ENCODE measurements at places on chromosomes 3 and 15.
A peak's percentile ranks its signal among the peaks of the same experiment; 100 is the strongest.

- no peak for DNase-seq
Observed at GRCh38 chr15:51861557-51862359, 32.3 kb downstream of the TMOD3 start.

DNA sequence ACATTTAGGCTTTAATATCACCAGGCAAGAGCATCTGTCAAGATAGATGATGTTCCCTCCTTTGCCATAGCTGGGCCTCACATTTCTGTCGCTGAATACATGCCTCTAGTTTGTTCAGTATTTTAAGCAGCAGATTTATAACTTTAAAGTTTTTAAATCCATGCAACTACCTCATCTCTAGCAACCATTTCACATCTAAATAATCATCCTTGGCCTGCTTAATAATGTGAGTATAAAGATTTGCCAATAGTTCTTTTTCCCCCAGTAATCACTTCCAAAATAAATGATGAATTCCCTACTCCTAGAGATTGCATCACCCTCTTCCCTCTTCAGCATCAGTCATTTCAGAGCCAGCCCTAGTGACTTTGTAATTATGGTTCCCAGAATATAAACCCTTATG lies 36.2 kb upstream of the FILIP1L start:
- DNase-seq = no peak

GRCh38 chr3:172137287-172138192 lies 98.2 kb downstream of the FNDC3B start:
- DNase-seq = no peak

DNA sequence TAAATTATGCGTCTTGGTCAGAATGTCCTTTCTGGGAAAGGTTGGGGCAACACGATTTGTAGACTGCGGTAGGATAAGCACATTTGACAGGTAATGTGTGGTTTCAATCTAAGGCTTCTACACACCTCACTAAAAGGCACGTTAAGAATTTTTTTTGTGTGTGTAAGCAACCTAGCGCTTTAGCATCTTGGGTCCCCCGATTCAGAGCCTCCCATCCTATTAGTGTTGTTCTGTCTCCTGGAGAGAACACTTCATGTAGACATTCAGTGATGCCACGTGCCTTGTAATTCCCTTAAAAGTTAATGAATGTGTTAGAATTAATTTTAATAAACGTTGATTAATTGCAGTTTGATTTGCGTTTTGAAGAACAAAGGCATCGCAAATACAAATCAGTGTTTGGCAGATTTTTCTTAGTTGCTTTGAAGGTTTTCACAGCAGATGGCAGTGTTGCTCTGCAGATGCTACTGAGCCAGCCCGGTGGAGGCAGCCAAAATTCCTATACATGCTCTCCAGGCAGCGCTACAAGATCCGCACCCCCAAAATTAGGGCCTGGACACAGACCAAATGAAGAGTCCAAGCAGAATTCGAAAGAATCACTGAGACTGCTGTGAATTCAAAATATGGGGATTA lies 63.5 kb downstream of the OTOL1 start:
- DNase-seq = peak; percentile 64

- DNase-seq = no peak
Observed at GRCh38 chr3:118088696-118089095, 946.0 kb downstream of the IGSF11 start.

DNA sequence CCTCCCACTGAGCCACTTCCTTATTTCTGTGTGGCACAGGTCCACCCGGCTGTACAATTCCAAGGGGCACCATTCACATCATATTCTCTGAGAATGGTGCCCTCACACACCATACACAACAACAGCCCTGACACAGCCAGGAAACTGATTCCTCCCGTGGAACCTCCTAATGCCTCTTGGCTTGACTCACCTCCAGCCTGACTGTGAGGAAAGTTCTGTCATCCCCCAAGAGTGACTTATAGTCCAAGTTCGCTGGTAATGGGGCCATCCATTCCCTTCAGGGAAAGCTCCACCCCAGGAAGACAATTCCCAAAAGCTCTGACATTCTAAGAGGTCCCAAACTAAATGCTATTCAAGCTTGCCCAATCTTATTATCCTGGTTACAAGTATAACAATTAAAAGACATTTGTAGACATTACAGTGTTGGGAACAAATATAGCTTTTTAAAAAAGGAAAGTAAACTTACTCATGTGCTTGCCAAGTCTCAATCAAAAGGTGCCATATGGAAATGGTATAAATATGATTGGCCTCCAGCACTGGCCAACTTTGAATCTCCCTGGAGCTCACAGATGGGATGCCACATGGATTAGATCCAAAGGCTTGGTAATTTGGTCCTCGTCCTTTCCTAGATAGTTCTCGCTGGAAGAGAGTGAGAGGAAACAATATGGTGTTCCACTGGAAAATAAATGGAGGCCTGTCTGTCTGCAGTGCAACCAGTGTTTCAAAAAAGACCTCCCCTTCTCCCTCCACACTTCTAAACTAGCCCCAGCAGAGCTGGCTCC lies 56.3 kb upstream of the PSMD6 start:
- DNase-seq = no peak

GRCh38 chr3:186099178-186099577 lies 9.7 kb downstream of the ETV5 start:
- DNase-seq = peak; percentile 52

- no peak for DNase-seq
Observed at GRCh38 chr15:57319919-57320560, 56.3 kb upstream of the CGNL1 start.

- DNase-seq = no peak
Observed at GRCh38 chr15:89888214-89888804, 5.5 kb downstream of the AP3S2 start.

DNA sequence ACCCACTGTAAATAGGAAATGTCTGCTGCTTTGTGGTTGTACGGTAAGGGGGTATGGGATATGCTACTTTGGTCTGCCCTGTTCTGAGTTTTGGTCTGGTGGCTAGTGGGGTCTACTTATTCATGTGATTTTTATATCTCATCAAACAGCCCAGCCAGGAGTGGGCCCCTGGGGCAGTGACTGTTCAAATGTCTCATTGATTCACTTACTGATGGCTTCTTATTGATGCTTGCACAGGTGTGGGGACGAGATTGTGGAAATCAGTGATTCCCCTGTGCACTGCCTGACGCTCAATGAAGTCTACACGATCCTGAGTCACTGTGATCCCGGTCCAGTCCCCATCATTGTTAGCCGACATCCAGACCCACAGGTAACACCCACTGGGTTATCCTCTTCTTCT lies 38.5 kb downstream of the STARD5 start:
- no peak for DNase-seq

DNA sequence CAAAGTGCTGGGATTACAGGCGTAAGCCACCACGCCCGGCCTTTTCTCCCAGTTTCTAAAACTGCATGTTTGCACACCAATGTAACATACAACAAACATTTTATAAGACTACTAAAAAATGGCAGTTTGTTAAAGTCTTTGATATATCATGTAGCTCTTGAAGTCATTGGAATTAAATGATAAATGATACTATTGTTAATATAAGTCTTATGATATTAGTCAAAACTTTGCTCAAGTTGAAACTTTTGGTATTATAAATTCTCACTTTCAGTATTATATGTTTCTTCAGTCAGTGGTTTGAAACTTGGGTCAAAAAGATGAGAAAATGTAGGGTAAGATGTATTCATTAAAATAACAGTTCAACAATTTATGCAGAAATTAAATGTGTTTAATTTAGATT lies 117.6 kb upstream of the TBL1XR1 start:
- DNase-seq = no peak

GRCh38 chr3:29922992-29923746 lies 642.3 kb downstream of the RBMS3 start:
- peak; percentile 50 for DNase-seq

DNA sequence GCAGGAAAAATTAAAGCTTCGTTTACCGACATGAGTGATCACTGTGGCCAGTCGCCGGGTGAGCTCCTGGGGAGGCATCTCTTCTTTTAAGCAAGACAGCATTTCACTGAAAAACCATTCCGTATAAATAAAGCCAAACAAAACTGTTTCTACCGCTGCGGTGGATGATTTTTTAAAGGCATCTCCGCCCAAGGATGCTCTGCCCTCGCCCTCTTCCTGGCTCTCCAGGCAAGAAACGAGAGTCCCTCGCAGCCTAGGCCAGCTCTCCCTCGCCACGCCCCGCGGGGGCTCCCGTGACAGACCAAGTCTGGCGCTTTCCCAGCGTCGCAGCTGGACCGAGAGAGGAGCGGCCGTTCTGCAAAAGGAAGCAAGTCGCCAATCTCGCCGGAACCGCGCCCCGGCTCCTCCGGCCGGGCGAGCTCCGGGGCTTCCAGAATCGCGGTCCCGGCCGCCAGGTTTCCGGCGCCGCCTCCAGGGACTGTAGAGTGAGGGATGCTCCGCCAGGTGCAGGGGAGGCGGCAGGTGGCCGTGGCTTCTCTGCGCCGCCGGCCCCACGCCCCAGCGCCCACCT lies 458 bp downstream of the MCF2L2 start:
- peak; percentile 50 for DNase-seq

- DNase-seq = no peak
Observed at GRCh38 chr15:63530752-63531299, 26.4 kb downstream of the USP3 start.

GRCh38 chr15:101244036-101244781 lies 7.6 kb downstream of the CHSY1 start:
- no peak for DNase-seq

DNA sequence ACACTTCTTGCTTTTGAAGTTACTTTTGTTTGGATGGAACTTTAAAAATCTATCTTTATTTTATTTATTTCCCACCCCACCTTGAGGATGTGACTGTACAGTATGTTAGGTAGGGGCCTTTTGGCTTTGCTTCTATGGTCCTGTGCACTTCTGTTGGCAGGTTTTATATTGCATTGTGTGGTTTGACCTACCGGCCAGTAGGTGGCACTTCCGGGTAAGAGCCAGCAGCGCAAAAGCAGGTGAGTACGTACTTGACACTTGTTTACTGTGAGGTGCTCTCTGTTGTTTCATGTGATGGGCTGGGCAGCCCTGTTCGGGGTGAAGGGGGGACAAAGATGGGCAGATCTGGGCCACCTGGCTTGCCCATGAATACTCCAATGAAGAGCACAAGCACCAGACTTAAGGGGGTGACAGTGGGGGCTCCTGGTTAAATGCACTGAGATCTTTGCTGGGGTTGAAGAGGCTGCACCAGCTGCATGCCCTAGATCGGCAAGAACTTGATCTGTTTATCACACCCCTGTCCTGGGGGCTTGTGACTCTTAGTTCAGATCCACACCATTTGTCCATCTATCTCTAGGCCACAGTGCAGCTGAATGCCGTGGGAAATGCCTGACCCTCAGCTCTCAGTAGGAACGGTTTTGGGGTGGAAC lies 131.6 kb downstream of the NLGN1 start:
- DNase-seq = no peak

- DNase-seq = peak; percentile 72
Observed at GRCh38 chr3:69250014-69250413, 127.6 kb upstream of the LMOD3 start.

DNA sequence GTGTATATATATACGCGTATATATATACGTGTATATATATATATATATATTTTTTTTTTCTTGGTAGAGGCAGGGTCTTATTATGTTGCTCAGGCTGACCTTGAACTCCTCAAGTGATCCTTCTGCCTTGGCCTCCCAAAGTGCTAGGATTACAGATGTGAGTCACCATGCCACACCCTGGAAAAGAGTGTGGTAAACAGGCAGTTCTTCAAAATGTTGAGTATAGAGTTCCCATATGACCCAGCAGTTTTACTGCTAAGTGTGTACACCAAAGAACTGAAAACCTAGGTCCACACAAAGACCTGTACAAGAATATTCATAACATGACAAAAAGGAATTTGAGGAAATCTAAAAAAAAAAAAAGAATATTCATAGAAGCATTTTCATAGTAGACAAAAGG lies 71.8 kb upstream of the GCNT3 start:
- DNase-seq = no peak

GRCh38 chr3:113148284-113148683 lies 63.1 kb upstream of the BOC start:
- no peak for DNase-seq

GRCh38 chr15:57436961-57437360 lies 60.7 kb downstream of the CGNL1 start:
- DNase-seq = no peak

DNA sequence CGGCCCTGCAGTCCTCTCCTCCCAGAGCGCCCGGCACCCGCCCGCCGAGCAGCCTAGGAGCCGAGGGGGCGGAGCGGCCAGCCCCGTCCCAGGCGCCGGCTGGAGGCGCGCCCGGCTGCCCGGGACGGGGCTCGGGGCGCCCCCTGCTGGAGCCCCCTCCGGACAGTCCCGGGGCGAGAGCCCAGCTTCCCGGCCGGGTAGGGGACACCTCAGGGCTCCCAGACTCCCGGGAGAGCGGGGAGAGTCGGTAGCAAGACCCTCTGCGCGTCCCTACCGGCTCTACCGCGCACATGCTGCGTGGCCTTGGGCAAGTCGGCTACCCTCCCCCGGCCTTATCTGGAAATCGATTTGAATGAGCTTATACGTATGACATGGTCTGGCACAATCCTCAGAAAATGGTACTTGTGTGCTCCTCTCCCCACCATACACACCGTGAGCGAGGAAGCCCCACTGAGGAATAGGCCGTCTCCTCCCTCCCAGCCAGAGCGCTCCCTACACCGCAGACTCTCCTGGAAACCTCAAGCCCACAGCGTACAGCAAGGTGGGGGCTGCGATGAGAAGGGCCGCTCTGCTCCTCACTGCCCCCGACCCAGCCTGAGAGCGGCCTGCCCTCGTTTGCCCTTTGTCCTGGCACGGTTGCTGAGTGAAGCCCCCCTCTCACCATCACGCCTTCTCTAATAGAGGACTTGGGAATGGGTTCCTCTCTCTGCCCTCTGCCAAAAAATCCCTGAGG lies at the start of gene DAPK2:
Gene DAPK2, minus strand, starts transcription at position 65 of the 733 bp plus-strand sequence. CDS start 6,224 bp downstream, outside the sequence.
- peak; percentile 66 for DNase-seq

GRCh38 chr15:100032358-100033085 lies 299.3 kb upstream of the LYSMD4 start:
- DNase-seq = no peak

DNA sequence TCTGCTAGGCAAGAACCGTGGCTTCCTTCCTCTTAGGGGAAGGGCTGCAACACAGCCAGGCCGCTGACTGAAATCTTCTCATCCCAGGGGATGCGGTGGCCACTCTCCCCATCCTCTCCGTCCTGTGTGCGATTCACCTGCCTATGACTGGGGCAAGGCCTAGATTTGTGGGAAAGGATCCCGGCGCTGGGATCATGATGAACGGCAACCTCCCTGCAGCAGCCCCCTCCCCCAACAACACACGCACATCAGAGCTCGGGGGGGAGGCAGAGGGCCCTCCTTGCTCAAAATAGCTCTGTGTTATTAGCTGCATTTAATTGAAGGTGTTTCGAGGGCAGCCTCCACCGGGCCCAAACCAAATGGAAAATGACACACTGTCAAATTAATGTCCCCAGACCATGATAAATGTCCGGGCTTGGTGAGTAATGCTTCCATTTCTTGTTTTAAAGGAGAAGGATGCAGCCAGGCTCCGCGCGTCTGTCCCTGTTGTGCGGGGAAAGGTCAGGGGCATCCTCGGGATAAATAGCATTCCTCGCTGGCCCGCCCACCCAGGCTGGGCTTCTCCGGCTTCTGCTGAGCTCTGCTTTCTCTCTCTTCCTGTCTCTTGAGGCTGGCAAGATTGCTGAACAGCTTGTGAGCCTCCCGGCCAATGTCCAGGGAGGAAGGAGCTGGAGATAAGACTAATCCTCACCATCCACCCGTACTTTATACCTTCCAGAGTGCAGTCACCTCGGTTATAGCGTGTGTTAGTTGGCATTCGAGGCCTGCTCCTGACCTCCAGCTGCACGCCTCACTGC lies 56.4 kb upstream of the TLE3 start:
- no peak for DNase-seq

- no peak for DNase-seq
Observed at GRCh38 chr3:22660606-22661005, 542.5 kb upstream of the UBE2E2 start.

- no peak for DNase-seq
Observed at GRCh38 chr3:195820186-195820585, 8.5 kb upstream of the MUC4 start.

- peak; percentile 83 for DNase-seq
Observed at GRCh38 chr3:32391643-32392535, at the start of gene CMTM7. CMTM7 (plus strand) TSS chr3:32391853; CDS start chr3:32391907, 54 bp downstream.
